Stimulated activated CD4-positive, alpha-beta T cell treated with anti-CD3 and anti-CD28 coated beads, TNF-alpha, amount 100 ng/mL, for 24 hours (primary cell): ENCODE measurements at places on chromosomes 5 and 9.

DNA sequence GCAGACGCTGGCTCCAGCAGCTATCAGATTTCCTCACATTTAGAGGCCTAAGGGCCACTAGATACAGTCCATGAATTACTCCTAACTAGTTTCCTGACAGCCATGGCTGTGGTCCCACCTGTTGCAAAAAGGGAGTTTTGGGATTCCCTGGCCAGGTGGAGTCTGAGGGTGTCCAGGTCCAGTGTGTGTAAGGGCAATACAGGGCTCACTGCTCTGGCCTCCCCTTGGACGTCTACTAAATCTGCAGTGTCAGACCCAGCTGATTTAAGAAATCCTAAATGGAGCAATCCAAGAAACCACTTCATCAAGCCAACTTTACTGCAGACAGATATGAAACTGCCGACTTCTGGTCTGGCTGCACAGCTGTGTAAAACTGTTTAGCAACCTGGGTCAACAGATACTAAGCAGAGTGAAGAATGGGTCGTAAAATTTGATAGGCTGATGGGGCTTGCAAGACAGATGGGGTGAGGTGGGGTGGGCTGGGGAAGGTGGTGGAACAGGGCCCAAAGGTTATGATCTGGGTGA lies 116.4 kb downstream of the GADD45G start:
- DNase-seq = no peak

- DNase-seq = no peak
Measured at GRCh38 chr9:83133316-83133715, 70.4 kb upstream of the RASEF start.

DNA sequence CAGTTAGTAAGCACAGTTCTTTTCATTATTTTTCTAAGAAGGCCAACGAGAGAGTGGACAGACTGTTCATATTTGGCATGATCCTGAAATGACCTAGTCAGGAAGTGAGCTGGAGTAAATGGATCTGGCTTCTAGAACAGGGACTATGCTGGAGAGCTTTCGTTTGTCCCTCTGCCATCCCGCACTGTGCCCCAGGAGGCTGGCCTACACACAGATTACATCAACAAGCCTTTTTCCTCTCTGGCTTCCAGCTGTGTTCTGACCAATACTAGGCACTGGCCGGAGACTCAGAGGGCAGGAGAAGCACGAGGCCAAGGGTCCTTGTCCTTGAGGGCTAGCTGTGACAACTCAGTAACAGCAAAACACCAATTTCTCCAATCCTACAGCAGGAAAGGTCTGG lies 127.8 kb downstream of the MED27 start:
- DNase-seq = no peak

DNA sequence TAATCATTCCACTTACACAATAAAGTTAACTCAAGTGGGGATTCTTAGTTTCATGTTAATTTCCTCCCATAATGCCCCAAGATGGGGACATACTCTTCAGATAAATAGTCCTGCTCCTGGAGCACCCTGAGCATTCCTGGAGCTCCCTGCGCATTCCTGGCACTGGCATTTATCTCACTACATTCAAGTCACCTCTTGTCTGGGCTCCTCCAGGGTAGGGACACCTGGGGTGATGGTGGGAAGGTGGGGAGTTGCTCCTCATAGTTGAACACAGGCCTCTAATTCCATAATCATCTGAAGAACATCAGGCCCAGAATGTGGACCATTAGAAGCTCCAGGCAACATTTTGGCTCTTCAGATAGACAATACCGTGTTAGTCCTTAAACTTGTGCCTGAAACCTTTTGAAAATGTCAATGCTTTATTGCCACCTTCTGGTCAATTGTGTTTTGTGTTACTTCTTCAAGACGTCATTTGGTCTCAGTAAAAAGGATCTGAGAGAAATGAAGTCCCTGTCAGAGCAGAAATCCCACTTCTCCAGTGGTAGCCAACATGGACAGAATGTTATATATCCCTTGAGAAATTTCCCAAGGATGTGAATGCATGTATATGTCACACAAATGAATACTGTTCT lies 14.2 kb upstream of the AGGF1 start:
- no peak for DNase-seq

GRCh38 chr5:66843065-66843464 lies 246.9 kb downstream of the MAST4 start:
- DNase-seq = no peak

DNA sequence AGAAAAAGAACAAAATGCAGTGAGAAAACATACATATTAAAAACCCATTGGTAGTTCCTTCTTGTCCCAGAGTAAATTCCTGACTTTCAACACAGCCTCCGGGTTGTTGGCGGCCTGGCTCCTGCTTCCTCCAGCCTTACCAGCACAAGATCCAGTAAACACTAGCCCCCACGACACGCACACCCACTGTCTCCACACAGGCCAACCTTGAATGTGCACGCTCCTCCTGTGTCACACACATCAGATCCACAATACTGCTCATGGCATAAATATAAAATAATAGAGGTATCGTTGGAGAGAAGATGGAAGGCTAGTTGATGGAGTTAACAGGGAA lies 2.5 kb upstream of the SLC31A2 start:
- no peak for DNase-seq

DNA sequence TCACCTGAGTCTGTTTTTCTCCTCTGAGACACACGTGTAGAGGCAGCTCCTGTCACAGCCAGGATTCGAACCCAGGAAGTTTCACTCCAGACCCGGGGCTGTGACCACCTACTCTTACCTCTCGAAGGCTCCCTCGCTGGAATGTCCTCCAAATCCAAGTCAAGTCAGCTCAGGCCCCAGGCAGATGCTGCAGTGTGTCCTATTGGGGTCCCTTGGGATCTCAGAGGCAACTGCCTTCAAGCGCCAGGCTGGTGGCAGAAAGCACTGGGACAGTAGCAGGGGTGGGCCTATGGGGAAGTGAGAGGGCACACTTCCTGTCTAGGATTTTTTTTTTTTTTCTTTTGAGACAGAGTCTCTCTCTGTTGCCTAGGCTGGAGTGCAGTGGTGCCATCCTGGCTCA lies 762 bp upstream of the ST6GALNAC4 start:
- DNase-seq = no peak

GRCh38 chr5:148934895-148935400 lies 108.5 kb downstream of the ADRB2 start:
- DNase-seq = no peak

- DNase-seq = no peak
Measured at GRCh38 chr5:132752581-132753125, 5.4 kb downstream of the CCNI2 start.

DNA sequence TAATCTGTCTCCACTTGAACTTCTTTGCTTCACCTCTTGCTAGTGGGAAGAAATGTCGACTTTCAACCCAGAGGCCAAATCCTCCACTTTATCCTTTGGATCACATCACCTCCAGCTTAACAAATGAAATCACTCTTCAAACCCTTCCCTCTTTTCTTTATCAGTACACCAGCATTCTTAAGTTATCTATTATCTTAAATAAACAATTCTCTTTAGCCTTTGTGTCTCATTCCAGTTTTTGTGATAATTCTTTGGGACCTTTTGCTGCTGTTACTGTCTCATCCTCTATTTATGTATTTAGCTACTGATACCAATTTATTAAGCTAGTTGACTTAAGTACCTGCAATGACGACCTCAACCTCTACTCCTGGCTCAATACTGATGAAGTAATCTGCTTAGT lies 28.1 kb upstream of the FBN2 start:
- DNase-seq = no peak

GRCh38 chr9:112129246-112129645 lies 45.9 kb downstream of the SUSD1 start:
- DNase-seq = no peak

GRCh38 chr5:157245886-157246285 lies 20.0 kb upstream of the CYFIP2 start:
- no peak for DNase-seq

- no peak for DNase-seq
Measured at GRCh38 chr9:4714266-4715016, 26.6 kb downstream of the AK3 start.
